ENCODE measurements at places on chromosomes 4 and X. TPM values are rescaled to one million over a fixed set of nuclear protein-coding genes. Genes with fewer than 3 reads are reported as not detected.

DNA sequence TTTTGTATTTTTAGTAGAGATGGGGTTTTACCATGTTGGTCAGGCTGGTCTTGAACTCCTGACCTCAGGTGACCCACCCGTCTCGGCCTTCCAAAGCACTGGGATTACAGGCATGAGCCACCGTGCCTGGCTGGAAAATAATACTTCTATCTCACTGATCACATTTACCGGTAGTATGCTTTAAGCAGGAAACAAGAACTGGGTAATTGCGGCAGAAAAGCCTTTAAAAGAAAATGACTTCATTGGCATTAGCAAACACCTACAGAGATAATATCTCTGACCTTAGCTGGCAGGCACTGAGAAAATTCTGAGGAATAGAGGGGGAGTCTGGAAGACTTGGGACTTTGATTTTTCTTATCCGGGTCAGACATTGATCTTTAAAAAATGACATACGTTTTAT lies 78.5 kb downstream of the SHROOM3 start:
- H3K27me3 ChIP-seq: no peaks in the 10 kb centered on the region
- H3K27ac ChIP-seq: no peak overlapping the region
- H3K4me1 ChIP-seq: peaks cover 22% of the 10 kb centered on the region
- H3K4me3 ChIP-seq: no peak overlapping the region

- H3K27me3 ChIP-seq: peaks cover 12% of the 10 kb centered on the region
- DNase-seq: no peak
- peaks cover 3% of the 10 kb centered on the region for H3K4me1 ChIP-seq
- H3K27ac ChIP-seq: no peak overlapping the region
- no peak overlapping the region for H3K4me3 ChIP-seq
These were observed 14.3 kb upstream of the RAB28 start for GRCh38 chr4:13498469-13498868.

- H3K36me3 ChIP-seq: peaks cover 6% of the 10 kb centered on the region
- peaks cover 6% of the 10 kb centered on the region for H3K4me1 ChIP-seq
- no peaks in the 10 kb centered on the region for H3K27me3 ChIP-seq
- no peak for DNase-seq
- H3K27ac ChIP-seq: no peak overlapping the region
These were observed 40.4 kb downstream of the MAP7D3 start for GRCh38 chrX:136210806-136211205.

GRCh38 chr4:42237010-42237409 lies 84.6 kb upstream of the BEND4 start:
- no peaks in the 10 kb centered on the region for H3K36me3 ChIP-seq
- no peak overlapping the region for H3K27ac ChIP-seq
- H3K4me3 ChIP-seq: no peak overlapping the region
- peaks cover 3% of the 10 kb centered on the region for H3K4me1 ChIP-seq

GRCh38 chrX:113726466-113726865 lies 857.4 kb upstream of the HTR2C start:
- DNase-seq: no peak
- H3K4me3 ChIP-seq: no peak overlapping the region
- no peaks in the 10 kb centered on the region for H3K4me1 ChIP-seq

The FREM3 gene
- total RNA-seq: not detected

The NXT2 gene
- 10.3 TPM for total RNA-seq

The GPR119 gene
- total RNA-seq: not detected

The OTUD6A gene
- not detected for total RNA-seq
